ENCODE measurements at places on chromosomes 6 and 20. TPM values are rescaled to one million over a fixed set of nuclear protein-coding genes. Genes with fewer than 3 reads are reported as not detected.

The EEF1E1 gene
- not detected for total RNA-seq

The WFDC13 gene
- total RNA-seq = not detected

The TNF gene
- not detected for total RNA-seq

The JAG1 gene
- 75.0 TPM for total RNA-seq

The FKBP1C gene
- 0.41 TPM for total RNA-seq

Data from transverse colon (tissue), 4 donors.